RWPE1 (cell line): ENCODE measurements at places on chromosomes 3 and 15.

DNA sequence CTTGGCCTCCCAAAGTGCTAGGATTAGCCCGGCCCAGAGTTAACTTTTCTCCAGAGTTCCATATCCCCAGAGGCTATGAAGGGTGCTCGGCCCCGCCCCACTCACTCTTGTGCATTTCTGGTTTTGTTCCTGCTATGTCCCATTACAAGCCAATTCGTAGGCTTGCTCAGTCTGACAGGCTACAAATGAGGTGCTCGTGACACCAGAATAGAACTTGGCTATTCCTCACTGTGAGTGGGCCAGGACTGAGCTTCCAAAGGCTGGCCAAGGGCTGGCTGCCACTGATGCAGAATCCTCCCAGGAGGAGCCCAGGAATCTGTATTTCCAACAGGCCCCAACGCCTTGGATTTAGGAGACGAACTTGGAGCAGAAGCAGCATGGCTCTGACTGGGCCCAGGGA lies 282.7 kb upstream of the C2CD4B start:
- DNase-seq = no peak

- no peak for DNase-seq
Measured at GRCh38 chr15:66831289-66831688, 129.3 kb downstream of the SMAD6 start.

DNA sequence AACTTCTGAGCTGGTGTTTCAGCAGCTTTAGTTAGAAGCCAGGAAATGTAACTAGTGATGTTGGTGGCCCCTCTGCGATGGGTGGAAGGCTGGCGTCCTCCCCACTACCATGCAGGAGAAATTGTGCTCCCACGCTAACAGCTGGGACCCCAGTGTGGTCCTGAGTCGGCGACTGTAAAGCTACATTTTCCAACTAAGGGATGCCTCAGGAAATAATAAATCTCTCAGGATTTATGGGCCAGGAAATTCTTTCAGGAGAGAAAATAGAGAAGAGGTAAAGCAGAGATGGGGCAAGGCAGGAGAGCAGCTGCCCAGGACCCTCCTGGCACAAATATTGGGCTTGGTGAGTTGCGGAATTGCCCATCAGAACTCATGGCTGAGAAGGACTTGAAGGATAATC lies 186.9 kb downstream of the OPA1 start:
- DNase-seq = no peak

DNA sequence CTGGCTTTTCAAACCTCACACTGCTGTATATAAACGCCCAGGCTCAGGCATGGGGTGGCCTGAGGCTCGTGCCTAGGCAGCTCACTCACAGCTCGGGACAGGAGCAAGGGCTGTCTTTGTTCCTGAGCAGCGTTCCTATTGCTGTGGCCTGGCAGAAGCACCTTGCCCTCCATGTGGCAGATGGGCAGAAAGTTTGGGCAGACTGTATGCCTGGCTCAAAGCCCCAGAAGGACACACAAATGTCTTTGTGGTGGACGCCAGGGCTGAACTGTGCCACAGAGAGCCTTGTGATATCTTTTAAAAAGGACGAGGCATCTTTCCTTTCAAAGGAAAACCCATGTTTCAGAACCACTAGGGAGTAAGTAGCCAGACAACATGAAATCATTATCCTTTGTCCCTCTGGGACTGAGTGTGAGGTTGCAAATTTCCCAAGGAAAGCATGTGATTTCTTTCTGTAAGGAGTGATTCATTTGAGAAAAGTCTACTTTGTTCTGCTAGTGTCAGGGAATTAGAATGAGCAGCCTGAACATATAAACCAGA lies 29.3 kb upstream of the UBE2E1 start:
- DNase-seq = no peak

- DNase-seq = no peak
Measured at GRCh38 chr3:35088943-35089342, 550.4 kb upstream of the ARPP21 start.

GRCh38 chr15:83658430-83659416 lies 4.8 kb downstream of the ADAMTSL3 start:
- no peak for DNase-seq

GRCh38 chr3:113002679-113003078 lies 11.9 kb downstream of the GTPBP8 start:
- no peak for DNase-seq

DNA sequence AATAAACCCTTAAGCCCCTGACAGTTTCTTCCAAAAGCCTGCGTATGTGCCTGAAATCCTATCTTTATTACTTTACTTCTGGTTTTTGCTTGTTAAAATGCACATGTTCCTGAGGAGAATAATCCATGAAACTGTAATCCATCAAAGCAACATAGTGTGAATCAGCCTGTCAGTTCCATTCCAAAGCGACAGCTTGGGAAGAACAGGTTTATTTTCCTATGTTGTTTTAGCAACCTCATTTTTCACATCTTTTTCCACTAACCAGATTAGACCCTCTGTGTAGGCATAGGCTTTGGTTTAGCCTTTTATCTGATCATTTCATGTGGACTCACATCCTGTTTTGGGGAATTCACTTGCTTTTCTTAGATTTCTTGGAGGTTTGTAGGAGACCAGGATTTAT lies 988.0 kb downstream of the SQOR start:
- no peak for DNase-seq

- no peak for DNase-seq
Measured at GRCh38 chr15:33341953-33342352, 31.2 kb downstream of the RYR3 start.

GRCh38 chr15:43868406-43868805 lies 41.6 kb downstream of the WDR76 start:
- DNase-seq = no peak

GRCh38 chr15:26518885-26519284 lies 254.0 kb downstream of the GABRB3 start:
- DNase-seq = no peak

DNA sequence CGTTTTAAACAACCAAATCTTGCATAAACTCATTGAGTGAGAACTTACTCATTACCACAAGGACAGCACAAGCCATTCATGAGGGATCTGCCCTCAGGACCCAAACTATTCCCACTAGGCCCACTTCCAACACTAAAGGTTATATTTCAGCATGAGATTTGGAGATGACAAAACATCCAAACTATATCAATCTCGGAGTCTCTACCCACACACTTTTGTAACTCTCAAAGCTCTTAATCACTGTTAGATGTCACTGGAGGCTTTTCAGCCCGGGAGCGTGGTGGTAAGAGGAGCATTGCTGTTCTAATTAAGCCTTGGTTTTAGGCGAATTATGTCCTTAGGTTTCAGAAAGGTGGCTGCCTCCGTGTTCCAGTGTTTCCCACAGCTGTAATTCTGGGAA lies 86.3 kb downstream of the CNTN6 start:
- no peak for DNase-seq

GRCh38 chr3:36408146-36408545 lies 27.8 kb downstream of the STAC start:
- DNase-seq = no peak

DNA sequence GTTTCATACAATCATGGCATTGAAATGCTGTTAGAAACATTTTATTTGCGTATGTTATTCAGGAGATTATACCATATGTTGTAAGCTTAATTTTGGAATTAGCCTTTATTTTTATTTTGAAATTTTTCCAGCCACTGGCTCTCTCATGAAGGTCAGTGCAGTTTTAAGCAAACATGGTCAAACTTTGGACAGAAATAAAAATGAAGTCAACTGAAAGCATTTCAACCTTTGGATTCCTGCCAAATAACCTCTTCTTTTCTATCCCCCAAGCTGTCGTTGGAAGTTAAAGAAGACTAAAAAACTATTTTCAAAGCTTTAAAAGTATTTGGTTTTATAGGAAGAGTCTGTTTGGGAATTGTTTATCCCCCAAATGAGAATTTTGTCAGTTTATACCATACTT lies 846.6 kb downstream of the MCTP2 start:
- no peak for DNase-seq

DNA sequence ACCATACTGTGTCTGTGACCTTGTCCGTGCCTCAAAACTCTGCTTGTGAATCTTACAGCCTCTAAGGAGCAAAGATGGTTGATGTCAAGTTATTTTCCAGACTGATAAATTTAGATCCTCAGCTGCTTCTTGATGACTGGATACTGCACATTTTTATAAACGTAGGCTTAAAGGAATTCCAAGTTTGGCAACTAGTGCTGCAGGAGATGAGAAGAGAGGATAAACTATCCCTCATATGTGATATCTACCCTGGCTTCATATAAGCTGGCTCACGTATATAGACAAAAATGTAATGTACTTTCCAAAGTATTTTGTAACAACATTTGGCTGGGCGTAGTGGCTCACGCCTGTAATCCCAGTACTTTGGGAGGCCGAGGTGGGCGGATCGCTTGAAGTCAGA lies 89.6 kb downstream of the GMPS start:
- DNase-seq = no peak

DNA sequence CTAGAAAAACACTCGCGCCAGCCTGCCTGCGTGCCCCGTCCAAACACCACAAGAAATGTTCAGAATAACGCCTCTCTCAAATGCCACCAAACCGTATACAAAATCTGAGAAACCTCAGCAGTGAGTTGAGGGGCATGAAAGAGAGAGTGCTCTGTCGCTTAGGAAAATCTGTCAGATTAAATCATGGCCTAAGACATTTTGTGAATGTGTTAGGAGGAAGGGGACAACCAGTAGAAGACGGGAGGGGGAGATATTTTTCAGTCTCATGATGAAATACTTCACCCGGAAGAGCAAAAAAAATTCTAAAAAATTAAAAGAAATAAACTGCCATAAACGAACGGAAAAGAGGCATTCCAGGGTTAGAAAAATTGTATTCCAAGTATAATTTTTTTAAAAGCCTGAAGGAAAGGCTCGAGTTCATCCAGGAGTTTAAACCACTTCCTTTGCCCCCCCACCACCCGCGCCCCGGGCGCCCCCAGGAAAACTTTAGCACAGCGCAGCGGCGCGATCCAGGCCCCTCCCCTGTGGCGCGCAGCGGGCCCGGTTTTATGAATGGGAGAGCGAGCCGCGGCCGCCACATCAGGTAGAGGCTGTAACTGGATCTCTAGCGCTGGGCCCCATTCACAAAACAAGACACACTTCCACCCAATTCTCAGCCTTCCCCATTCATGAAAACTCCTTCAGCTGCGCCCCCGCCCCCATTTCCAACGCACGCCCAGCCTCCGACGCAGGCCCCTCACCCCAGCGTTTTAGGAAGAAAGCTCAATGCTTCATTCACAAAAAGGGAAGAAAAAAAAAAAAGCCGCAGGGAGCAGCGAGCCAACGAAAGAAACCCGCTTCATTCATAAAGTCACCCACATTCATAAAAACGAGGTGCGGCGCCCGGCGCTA lies 1.4 kb downstream of the ETV5 start:
- DNase-seq = peak; percentile 77

- peak; percentile 62 for DNase-seq
Measured at GRCh38 chr3:101065962-101066361, 72.7 kb upstream of the ABI3BP start.

DNA sequence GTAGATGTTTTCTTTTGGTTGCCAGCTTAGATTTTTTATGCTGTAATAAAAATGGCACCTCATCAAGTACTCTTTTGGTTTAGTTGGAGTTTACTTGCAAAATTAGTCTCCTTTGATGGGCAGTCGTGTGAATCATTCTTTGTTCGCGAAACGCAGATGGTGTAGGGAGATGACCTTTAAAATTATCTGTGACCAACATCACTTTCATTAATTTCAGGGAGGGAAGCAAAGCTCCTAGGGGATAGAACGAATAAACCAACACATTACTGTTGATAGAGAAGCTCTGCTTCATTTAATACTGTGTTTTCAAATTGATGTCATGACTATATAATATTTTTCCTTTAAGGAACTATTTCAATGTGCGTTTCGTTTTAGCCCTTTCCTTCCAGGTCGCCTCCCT lies 67.4 kb downstream of the USP13 start:
- DNase-seq = no peak

DNA sequence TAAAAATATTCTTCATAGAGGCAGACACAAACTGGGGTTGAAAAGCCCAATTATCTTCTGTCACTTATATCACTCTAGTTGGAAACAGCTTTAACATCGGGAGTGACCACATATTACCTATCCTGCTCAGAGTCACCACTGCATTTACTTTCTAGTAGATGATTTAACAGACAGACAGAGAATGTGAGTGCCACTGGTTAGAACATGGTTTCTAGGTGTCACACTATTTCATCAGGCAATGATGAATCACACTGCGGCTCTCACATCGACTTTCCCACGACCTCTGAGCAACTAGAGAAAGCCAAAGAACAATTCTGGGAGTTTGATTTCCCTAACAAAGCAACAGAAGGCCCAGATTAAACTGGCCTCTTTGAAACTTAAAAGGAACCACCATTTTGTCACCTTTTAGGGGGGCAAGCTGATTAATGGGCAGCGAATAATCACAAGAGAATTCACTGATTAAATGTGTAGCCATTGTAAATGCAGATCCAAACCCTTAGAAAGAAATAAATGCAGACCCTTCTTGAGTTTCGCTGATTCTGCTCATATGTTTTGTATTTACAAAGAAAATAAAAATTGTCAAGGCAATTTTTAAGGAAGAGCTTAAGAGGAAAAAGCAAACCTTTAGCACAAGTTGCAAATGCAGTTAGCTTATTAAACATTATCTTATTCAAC lies 112.6 kb upstream of the KBTBD8 start:
- peak; percentile 4 for DNase-seq

DNA sequence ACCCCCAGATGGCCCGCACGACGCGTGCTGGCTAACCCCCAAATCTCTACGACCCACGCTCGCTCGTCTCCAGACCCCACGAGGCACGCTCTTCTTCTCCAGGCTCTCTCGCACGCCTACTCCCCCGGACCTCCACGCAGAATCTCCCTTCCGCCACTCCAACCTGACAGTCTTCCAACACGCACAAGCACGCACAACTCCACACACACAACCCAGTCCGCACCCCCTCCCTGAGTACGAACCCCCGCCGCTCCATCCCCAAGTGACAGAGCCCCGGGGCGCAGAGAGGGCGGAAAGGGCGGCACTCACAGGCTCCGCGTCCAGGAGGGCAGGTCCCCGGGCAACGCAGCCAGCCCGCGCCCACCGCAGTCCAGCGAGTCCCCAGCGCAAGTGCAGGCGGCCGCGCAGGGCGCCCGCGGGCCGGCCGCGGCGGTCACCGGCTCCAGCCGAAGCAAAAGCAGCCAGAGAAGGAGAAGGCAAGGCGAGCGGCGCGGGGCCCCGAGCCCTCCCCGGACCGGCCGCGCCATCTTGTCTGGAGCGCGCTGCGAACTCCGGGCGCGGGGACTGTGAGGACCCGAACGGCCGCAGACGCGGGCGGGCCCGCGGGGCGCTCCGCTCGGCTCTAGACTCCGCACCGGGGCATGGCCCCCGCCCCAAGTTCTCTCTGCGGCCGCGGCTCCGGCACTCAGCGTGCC lies 794 bp downstream of the LRIG1 start:
- no peak for DNase-seq

DNA sequence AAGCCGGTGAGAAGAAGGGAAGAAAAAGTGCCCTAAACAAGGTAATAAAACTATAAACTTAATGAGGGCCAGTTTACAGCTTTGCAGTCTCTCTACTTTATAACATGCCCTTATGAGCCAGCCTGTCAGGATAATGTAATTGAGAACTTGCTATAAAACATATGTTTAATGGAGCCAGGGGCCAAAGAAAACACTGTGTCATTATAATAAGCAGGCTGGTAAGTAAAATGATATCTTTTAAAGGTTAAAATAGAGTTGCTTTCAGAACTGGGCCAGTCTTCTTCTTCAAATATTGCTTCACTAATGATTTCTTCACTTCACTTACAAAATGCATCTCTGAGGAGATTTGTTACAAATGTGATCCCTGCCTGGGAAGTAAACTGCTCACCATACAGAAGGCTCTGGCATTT lies 192.5 kb downstream of the SHOX2 start:
- no peak for DNase-seq

- no peak for DNase-seq
Measured at GRCh38 chr3:174329321-174329720, 529.8 kb upstream of the NAALADL2 start.
